SK-MEL-5 (cell line): ENCODE measurements at places on chromosomes 6 and 20.

GRCh38 chr6:27591699-27592480 is 119.0 kb upstream of the ZNF184 start:
- peak; percentile 92 for DNase-seq

DNA sequence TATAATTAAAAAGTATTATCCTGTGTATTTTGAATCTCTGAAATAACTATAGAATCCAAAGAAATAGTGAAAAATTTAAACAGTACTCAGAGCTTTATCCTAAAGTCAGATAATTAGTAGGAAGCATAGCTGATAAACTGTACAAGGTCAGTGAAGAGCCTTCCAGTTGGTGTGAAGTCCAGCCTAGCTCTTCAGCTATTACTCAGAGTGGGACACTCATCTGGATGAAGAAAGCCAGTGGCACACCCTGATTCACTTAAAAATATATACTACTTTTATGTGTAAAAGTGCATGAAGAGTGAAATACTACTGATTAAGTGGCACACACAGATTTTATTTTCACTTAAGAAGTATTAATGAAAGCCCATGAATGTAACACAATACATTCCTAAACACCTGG is 3.1 kb downstream of the IFNGR1 start:
- no peak for DNase-seq

- no peak for DNase-seq
Observed at GRCh38 chr6:159309723-159310122, 140.5 kb downstream of the FNDC1 start.

DNA sequence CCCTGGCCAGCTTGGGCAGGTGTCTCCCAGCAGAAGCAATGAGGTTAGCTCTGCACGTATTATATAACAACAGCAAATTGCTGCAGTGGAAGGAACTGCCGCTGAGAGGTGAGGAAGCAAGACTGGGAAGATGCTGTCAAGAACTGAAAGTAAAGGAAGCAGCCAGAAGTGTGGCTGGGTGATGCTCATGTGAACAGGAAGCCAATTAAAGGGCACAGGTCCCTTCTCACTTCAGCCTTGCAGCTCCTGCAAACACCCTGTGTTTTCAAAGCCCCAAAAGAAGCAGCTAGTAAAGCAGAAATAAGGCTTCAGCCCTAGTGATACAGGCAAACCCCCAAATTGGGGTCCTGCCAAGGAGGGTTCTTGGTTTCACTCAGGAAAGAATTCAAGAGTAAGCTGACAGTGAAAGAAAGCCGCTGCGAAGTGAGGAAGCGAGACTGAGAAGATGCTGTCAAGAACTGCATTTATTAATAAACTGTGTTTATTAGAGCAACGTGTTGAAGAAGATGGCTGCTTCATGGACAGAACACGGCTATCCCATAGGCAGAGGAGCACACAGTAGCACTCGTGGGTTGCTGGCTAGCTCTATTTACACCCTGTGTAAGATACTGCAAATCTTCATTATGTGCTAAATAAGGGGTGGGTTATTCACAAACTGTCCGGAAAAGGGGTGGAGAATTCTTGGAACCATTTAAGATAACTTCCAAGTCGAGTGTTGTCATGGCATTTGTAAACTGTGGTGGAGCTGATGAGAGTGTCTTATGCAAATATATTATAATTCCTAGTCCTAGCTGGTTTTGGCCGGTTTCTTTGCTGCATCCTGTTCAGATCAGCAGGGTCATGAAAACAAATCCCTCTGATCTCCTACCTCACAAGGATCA is 152.2 kb downstream of the LINC00237 start:
- no peak for DNase-seq

DNA sequence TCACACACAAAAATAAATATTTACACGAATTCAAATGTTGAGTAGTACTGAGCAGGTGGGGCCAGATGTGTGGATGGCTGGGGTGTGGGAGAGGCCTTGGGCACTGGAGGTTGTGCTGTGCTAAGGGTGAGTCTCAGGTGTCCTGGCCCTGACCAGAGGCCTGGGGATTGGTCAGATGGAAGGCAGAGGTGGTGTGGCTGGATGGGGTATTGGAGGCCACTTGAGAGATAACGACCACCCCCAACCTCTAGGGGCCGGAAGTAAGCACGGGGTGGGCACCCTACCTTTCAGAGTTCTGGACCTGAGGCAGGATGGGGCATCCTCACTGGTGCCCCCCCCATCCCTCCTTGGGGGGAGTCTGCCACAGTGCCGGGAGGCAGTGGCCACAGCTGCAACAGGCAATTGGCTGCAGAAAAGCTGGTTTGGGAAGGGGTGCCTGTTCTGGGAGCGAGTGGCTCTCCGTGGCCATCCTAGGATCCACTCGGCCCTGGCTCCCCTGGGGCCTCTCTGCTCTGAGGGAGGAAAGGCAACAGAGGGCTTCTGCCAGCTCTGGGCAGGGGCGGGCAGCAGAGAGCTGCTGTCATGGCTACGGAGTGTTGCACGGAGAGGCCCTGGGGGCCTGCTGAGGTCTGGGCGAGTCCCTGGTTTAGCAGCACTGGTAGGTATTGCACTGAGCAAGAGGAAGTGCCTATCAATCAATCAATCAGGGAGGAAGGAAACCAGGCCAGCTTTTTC is 87.6 kb downstream of the ASXL1 start:
- no peak for DNase-seq

DNA sequence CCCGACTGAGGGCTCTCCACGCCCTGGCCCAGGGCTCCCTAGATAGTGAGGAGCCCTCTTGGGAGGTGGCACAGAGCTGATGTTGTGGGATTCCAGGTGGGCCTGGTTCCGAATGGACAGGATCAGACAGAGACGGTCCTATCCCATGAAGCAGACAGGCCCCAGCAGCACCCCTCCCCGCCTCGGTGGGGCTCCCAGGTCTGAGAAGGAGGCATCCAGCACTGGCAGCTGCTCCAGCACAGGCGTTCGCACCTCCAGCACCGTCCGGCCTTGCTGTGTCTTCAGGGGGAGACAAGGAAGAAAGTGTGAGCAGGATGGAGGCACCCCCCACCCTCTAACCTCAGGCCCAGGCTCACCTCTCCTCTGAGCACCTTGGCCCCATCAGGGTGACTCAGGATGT is 28.7 kb downstream of the COL11A2 start:
- DNase-seq, result no peak

- no peak for DNase-seq
Observed at GRCh38 chr6:139753198-139753861, 378.9 kb upstream of the CITED2 start.

GRCh38 chr6:110101885-110102284 is 77.6 kb downstream of the WASF1 start:
- no peak for DNase-seq

DNA sequence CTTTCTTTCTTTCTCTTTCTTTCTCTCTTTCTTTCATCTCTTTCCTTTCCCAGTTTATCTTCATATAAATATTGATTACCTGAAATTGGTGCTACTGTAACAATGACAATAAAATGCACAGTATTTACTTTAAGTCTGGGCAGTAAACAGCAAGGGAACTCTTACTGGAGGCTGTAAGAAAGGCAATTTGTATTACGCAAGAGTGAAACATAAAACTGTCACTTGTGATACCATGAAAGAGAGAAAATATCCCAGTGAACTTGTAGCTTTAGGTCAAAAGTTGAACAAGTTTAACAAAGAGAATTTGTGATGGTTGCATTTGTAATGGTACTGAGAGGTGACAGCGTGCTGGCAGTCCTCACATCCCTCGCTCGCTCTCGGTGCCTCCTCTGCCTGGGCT is 80.0 kb downstream of the EYS start:
- no peak for DNase-seq

DNA sequence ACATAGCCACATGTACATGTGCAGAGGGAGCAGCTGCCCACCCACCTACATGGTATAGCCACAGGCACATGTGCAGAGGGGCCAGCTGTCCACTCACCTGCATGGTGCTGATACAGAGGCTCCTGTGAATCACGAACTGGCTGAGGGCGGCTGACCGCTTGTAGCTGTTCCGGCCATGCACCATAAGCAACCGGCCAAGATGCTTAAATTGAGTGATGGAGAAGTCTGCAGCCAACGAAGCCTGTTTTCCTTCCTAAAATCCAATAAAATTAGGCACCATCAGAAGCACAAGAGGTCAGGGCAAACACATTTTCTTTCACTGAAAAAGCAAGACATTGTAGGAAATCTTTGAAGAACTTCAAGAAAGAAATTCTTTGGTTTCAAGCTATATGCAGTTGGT is 71.1 kb upstream of the NFATC2 start:
- DNase-seq, result no peak

- DNase-seq, result no peak
Observed at GRCh38 chr6:88179692-88180091, 13.5 kb upstream of the CNR1 start.

- DNase-seq, result no peak
Observed at GRCh38 chr6:101296169-101296960, 97.1 kb upstream of the GRIK2 start.

DNA sequence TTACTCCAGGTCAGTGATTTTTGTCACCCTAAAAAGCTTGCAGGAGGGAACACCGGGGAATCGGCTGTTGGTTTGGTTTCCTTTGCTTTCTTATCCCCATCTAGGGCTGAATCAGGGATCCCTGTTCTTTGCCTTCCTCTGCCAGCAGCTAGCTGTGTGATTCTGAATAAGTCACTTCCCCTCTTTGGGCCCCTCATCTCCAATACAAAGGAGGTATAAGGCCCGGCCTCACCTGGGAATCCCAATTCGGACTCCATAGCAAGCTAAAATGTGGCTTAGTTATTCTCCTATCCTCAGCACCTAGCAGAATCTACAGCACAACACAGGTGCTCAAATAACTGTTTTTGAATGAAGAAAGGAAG is 18.5 kb upstream of the ARMC12 start:
- no peak for DNase-seq

DNA sequence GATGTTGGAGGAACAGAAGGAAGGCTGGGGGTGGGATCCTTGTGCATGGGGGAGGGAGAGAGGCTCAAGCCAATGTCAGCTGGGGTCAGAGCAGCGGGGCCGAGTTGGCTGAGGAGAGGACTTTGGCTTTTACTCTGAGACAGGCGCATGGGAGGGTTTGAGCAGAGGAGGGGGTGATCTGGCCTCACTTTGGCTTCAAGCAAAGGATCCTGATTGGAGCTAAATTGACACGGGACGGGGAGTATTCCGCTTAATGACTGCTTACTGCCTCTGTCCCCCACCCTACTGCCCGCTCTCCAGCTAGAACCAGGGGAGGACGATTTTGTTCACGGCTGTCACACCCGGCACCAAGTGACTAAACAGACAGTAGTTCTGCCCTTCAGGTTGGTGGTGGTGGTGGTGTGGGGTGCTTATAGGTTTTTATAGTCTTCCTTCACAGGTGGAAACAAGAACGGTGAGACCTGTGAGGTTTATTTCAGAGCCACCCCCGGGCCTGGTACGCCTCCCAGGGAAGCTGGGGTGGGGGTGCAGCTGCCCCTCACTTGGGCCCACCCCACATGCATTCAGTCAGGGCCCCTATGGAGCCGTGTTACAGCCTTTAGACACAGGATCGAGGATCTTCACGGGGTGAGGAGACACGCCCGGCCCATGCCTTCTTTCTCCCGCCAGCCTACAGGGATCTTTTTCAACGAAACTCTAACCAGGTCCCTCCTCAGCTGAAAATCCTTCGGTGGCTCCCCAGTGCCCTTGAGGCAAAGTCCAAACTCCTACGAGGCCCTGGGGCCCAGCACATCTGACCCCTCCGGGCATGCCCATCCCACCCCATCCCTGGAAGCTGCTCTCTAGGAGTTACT is 1.3 kb upstream of the SNAI1 start:
- DNase-seq, result no peak

DNA sequence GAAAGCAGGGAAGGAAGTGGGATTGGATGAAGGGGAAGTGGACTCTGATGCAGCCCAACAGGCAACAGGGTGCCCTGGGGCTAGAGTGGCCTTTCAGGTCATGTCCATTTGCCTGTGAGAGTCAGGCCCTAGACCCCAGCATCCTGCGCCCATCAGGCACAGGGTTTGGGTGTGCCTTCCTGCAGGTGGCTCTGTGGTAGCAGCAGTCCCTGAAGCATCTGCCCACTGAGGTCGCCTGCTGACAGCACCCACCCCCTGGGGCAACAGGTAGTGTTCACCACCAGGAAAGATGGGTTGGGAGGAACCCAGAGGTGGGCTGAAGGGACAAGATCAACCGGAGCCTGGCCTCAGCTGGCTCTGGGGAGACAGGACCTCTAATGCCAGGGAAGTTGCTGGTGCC is 3.6 kb downstream of the PACSIN1 start:
- no peak for DNase-seq

DNA sequence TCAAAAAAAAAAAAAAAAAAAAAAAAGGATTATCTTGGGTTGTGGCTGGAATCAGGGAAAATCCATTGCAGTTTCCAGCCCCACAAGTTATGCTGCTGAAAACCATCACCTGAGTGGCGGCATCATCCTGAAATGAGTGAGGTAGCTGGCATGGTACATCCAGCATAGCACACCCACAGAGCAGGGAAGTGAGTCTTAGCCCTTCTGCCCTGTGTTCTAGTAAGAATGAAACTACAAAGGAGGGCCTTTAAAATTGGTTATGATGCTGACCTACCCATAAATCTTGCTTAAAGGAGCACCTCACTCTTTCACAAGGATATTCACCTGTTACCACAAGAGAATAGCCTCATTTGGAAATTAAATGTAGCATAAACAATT is 119.2 kb downstream of the NFATC2 start:
- no peak for DNase-seq

- DNase-seq, result no peak
Observed at GRCh38 chr6:129875610-129876520, 14.8 kb upstream of the TMEM244 start.

- DNase-seq, result no peak
Observed at GRCh38 chr20:63979557-63980316, at the start of gene SAMD10. TSS of gene SAMD10 (minus strand) at chr20:63979642. CDS start at chr20:63979467, 175 bp downstream.

- no peak for DNase-seq
Observed at GRCh38 chr6:11043378-11043960, 636 bp downstream of the ELOVL2 start.

GRCh38 chr20:25606094-25606695 is 17.6 kb downstream of the NANP start:
- DNase-seq, result no peak

GRCh38 chr6:44176762-44177509 is 18.3 kb downstream of the CAPN11 start:
- no peak for DNase-seq

DNA sequence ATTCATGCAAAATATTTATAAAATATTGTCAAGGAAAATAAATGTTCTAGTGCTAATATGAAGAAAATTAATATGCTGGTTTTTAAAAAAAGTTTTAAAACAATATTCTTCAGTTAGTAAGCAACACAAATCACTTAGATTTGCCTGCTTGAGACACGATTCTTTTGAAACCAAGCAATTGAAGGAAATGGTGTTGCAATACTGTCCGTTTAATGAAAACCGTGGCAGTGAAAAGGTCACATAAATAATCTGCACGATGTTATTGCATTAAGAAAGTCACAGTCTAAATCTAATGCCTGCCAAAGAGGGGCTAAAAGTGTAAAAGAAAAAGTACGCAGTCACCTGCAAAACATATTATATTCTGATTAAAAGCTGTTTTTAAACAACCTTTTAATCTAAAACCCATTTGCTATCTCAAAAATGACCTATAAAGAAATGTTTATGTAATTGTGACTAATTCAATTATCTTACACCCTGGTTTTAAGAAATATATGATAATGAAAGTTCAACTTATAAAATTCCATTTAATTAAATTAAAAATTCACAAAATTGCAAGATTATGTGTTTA is 143.0 kb downstream of the GMDS start:
- DNase-seq, result peak; percentile 64

GRCh38 chr6:151141685-151142084 is 98.1 kb upstream of the AKAP12 start:
- DNase-seq, result no peak
